ENCODE measurements at places on chromosomes 4 and X.

GRCh38 chr4:10032625-10033024 is 11.3 kb upstream of the SLC2A9 start:
- H3K4me3 ChIP-seq: no peak overlapping the region
- DNase-seq: no peak
- H3K4me1 ChIP-seq: peaks cover 22% of the 10 kb centered on the region
- H3K36me3 ChIP-seq: no peaks in the 10 kb centered on the region

- no peak overlapping the region for H3K4me3 ChIP-seq
- no peaks in the 10 kb centered on the region for H3K4me1 ChIP-seq
- no peaks in the 10 kb centered on the region for H3K27me3 ChIP-seq
- no peak overlapping the region for H3K27ac ChIP-seq
- DNase-seq: no peak
Observed at GRCh38 chrX:97672608-97673007, 788.9 kb downstream of the RPA4 start.

DNA sequence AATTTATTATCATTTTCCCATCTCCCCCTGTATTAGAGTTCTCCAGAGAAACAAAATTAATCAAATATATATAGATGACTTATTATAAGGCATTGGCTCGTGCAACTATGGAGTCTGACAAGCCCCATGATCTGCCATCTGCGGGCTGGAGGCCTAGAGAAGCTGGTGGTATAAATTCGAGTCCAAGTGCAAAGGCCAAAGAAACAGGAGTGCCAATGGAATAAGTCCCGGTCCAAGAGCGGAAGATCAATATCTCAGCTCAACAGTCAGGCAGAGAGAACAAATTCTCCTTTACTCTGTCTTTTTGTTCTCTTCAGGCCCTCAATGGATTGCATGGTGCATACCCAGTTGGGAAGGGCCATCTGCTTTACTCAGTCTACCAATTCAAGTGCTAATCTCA is 178.8 kb downstream of the NWD2 start:
- DNase-seq: no peak
- H3K36me3 ChIP-seq: no peaks in the 10 kb centered on the region
- H3K4me1 ChIP-seq: no peaks in the 10 kb centered on the region

DNA sequence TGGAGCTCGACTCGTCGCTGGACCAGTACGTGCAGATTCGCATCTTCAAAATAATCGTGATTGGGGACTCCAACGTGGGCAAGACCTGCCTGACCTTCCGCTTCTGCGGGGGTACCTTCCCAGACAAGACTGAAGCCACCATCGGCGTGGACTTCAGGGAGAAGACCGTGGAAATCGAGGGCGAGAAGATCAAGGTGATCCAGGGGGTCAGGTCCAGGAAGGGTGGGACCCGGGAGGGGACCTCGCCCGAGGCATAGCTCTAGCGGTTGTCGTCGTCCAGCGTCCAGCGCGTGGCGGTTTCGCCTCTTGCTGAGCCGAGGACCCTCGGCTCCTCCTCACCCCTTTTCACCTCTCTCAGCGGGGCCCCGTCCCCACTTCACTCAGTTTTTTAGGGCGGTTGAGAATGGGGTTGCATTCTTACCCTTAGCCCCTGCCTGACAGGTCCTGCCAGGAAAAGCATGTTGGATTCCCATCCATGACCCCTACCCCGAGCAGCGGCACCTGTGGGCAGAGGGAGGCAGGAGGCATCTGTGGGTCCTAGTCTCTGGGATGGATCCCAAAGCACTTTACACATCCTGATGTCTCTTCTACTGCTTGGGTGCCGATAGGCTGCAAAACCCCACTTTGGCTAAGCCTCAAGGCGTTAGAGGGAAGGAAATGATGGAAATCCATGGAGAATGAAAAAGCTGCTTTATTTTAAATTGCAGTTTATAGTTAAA is 524 bp downstream of the RAB33A start:
- DNase-seq: peak; percentile 54
- no peaks in the 10 kb centered on the region for H3K4me1 ChIP-seq
- H3K27me3 ChIP-seq: no peaks in the 10 kb centered on the region
- no peaks in the 10 kb centered on the region for H3K36me3 ChIP-seq

DNA sequence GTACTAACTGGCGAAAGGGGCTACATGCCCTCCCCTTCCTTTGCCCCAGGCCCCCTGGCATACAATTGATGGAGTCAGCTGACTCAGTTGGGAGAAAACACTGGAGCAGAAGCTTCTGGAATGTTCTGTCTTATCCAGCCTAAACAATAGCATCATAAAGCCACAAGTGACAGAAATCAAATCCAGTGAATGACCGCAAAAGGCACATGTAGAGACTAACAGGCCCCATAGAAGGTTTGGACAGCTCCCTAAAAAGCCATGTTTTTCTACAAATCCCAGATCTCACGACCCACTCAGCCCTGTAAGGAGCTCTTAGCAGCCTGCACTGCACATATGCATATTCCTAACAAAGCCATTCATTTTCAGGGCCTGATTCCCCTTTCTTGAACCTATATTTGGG is 25.1 kb downstream of the SCARB2 start:
- peaks cover 6% of the 10 kb centered on the region for H3K36me3 ChIP-seq
- no peak overlapping the region for H3K4me3 ChIP-seq
- peak overlapping the region; percentile 15 for H3K27ac ChIP-seq

GRCh38 chrX:118718737-118719136 is 8.7 kb upstream of the IL13RA1 start:
- H3K4me3 ChIP-seq: no peak overlapping the region
- H3K36me3 ChIP-seq: no peaks in the 10 kb centered on the region
- no peak for DNase-seq
- no peaks in the 10 kb centered on the region for H3K4me1 ChIP-seq
- H3K27ac ChIP-seq: peak overlapping the region; percentile 27

DNA sequence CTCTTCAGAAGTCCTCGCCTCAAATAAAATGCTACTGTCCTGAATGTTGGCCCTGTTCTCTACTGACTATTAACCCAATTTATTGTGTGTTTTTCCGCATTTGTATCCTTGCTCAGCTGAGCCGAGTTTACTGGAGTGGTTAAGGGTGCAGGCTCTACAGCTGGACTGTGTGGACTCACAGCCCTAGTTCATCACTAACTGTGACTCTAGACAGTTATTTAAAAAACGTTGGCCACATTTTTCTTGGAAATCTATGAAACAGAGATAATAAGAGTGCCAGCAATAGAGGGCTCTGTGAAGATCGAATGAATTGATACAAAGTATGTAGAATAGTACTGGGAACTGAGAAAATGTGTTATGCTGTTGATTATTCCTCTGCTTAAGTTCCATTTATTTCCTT is 2.9 kb upstream of the GUF1 start:
- no peaks in the 10 kb centered on the region for H3K36me3 ChIP-seq
- H3K4me3 ChIP-seq: no peak overlapping the region
- no peak overlapping the region for H3K27ac ChIP-seq

DNA sequence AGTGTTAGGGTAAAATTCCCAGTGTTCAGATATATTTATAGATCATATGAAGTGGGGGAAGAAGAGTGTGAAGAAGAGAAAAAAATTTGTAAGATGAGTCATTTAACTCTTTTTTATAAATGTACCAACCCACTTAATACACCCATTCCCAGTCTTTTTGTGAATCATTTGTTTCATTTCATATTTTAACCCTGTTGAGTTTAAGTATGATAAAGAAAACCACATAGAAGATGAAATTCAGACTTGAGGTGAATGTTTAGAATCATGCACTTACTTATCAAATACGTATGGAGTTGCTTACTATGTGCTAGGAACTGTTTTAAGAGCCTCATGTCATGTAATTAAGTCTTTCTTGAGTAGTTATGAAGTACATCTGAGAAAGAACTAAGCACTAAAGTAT is 56.6 kb upstream of the DAPP1 start:
- no peak for DNase-seq
- no peak overlapping the region for H3K27ac ChIP-seq
- H3K36me3 ChIP-seq: no peaks in the 10 kb centered on the region
- H3K4me1 ChIP-seq: peaks cover 42% of the 10 kb centered on the region

Measured in sigmoid colon (tissue), 7 donors.